NAMALWA (cell line): ENCODE measurements at places on chromosomes 2 and 18.

GRCh38 chr18:73446502-73446901, 578.7 kb upstream of the NETO1 start:
- no peak for DNase-seq

DNA sequence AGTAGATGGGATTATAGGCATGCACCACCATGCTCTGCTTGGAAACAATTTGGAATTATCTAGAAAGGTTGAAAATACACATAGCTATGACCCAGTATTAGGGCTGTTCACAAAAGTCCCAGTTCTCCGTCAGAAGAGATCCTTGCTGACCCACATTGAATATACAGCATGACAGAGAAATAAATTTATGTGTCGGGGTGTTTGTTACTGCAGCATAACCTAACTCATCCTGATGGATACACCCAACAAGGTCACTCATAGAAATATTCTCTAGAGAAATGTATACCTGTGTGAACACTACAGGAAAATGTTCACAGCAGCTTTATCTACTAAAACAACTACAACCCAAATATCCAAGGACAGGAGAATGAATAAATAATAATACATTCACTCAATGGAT, 9.0 kb downstream of the TBC1D8 start:
- DNase-seq = no peak

DNA sequence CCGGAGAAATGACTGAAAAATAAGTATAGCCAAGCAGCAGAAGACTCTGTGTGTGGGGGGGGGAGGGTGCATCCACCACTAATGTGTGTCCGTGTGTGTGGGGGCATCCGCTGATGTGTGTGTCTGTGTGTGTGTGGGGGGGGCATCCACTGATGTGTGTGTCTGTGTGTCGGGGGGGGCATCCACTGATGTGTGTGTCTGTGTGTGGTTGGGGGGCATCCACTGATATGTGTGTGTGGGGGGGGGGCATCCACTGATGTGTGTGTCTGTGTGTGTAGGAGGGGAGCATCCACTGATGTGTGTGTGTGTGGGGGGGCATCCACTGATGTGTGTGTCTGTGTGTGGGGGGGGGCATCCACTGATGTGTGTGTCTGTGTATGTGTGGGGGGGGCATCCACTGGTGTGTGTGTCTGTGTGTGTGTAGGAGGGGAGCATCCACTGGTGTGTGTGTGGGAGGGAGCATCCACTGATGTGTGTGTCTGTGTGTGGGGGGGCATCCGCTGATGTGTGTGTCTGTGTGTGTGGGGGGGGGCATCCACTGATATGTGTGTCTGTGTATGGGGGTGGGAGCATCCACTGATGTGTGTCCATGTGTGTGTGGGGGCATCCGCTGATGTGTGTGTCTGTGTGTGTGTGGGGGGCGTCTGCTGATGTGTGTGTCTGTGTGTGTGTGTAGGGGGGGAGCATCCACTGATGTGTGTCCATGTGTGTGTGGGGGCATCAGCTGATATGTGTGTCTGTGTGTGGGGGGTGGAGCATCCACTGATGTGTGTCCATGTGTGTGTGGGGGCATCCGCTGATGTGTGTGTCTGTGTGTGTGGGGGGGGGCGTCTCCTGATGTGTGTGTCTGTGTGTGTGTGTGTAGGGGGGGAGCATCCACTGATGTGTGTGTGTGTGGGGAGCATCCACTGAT, 125.0 kb downstream of the NFATC1 start:
- no peak for DNase-seq

DNA sequence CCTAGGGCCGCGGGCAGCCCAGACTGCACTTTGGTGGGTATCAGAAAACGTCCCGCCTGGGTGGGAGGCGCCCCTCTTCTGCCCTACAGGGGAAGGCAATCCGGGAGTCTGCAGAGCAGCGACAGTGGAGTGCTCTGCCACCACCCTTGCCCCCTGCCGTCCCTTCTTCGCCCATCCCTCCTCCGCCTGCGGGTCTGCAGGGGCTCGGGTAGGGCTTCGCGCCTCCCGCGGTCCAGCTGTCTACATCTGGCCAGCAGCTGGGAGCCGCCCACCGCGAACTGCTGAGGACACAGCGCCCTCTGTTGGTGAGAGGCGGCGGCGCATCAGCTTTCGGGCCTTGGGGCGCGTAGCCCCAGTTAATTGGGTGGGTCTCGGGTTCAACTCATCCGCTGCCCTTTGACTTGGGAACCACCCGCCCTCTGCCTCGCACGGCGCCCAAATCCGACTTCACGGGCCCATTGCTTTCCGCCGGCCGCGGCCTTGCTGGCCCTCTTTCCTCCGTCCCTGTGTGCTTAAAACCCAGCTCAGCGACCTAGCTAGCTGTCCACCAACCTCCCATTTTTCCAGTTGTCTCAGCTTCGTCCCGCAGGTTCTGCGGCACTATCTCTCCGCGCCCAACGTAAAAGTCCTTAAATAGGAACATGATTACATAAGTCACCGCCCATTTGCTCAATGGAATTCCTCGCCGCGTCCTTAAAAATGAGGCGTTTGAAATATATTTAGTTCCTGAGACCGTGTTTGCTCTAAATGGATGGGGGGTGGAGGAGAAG, 17.6 kb downstream of the WNT10A start:
- peak; percentile 83 for DNase-seq

DNA sequence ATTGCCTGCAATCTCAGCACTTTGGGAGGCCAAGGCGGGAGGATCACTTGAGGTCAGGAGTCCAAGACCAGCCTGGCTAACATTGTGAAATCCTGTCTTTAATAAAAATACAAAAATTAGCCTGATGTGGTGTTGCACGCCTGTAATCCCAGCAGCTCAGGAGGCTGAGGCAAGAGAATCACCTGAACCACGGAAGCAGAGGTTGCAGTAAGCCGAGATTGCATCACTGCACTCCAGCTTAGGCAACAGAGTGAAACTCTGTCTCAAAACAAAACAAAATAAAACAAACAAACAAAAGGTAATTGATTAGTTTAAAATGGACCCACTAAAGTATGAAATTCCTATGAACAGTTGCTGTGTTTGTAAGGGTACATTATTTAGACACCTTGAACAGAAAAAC, 39.8 kb downstream of the CDH7 start:
- no peak for DNase-seq

DNA sequence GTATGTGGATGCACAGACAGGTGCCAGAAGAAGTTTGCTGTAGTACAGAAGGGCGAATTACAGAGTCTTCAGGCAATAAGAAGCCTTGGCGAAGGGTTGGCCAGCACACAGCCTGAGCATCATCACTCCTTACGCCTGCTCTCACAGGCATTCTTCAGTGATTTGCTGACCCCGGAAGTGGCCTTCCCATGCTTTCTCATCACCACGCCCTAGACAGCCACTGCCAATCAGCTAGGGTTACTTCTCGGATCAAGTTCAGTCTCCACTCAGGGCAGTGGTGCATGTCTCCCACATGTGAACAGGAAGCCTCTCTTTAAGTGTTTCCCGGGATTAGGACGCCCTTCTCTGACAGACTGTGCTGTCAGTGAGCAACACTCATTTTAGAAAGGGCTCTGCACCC, 81.8 kb downstream of the C1QL2 start:
- DNase-seq = no peak

DNA sequence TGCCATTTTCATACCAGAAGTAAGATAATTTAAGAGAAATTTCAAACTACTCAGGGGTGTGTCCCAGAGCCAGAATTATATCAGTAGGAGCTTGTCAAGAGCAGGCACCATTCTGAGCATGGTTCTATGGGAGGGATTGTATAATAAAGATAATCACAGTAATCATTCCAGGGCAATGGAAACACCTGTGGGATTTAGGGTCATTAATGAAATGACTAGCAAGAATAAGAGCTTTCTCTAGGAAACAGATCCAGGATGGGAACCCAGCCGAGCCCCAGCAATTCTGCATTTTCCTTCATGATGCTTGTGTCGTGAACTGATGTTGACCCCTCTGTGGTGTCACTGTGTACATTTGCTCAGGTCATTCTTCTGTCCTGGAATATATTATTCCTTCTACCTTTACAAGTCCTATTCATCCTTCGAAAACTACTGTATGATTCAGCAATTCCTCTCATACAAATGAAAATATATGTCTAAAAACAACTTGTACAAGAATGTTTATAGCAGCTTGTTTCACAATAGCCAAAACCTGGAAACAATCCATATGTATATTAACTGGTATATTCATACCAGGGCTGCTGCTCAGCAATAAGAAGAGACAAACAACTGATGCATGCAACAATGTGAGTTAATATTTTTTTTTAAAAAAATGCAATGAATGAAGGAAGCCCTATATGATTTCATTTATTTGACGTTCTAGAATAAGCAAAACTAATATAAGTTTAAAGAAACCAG, 687.8 kb upstream of the KLHL29 start:
- no peak for DNase-seq

DNA sequence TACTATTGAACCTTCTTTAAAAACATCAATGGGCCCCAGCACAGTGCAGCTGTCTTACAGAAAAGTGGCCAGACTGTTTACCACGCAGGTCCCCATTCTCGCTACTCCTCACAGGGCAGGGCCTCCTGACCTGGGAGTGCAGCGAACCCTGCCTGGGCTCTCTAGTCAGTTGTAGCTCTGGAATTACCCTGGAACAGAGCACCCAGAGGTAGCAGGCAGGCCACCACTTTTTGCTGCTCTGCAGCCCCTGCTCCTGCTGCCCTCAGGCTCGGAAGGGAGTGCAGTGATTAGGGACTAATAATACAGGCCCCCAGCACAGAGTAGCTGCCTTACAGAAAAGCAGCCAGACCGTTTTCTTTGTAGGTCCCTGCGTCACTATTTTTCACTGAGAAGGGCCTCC, 1563.0 kb downstream of the SUCLG1 start:
- DNase-seq = no peak

DNA sequence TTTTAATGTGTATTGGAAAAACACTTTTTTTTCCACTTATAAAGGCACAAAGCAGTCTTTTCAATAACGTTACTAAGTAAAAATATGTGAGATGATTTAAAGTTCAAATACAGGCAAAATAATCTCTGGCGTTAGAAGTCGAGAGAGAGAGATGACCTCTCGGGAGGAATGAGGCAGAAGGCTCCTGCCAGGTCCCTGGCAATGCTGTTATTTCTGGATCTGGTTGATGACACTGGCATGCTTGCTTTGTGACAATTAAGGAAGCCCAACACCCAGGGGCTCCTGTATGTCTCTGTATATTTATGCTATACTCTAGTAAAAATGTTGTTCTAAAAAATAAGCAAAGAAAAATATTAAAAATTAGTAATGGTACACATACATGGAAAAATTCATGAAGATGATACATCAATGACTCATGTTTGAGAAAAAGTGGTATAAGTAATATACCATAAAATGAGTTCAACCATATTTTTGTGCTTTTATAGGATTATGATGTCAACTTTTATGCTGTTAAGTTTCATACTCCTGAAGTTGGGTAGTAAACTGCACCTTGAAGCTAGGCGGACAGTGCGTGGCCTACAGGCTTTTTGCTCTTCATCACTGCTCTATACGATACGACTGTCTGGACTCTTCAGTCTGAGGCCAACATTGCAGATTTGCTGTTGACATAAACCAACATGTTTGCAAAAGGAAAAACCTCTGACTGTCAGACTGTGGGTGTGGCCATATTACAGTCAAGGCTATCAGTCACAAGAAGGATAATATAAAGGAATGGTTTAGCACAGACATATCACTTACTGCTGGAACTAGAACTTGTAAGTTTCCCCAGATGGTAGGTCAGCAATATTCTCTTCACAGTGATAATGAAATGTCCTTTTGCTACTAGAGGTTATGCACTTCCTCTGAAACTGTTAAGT, 19.8 kb downstream of the VPS4B start:
- DNase-seq = no peak

DNA sequence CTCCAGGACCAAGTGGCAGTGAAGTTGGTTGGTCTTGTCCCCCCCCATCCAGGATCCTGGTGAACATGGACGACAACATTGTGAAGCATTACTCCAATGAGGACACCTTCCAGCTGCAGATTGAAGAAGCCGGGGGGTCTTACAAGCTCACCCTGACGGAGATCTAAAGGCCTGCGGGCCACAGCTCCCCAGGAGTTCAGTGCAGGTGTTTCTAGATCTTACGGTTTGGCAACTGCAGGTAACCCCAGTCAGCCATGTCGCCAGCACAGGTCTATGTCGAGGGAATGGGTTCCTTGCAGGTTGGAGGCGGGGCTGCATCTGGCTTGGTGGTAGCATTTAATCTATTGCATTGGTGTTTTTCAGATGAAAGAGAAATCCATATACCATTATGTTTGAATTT, 42.8 kb upstream of the KLF11 start:
- DNase-seq = no peak

DNA sequence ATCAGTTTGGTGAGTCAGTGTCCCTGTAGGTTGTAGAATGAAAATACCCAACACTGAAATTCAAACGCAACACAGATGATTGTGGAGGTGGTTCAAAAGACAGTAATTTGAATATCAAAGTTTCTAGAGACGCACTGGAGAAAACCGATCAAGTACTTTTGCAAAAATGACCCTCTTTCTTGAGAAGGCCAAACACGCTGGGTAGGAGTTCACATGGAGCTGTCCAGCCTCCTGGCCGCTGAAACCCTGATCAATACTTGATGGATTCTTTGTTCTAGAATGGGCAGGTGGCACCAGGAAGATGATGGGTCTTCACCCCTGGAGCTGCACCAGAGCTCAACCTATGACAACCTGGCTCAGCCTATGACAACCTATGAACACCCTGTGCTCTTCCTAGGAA, 39.7 kb upstream of the UBE2F start:
- DNase-seq = no peak

DNA sequence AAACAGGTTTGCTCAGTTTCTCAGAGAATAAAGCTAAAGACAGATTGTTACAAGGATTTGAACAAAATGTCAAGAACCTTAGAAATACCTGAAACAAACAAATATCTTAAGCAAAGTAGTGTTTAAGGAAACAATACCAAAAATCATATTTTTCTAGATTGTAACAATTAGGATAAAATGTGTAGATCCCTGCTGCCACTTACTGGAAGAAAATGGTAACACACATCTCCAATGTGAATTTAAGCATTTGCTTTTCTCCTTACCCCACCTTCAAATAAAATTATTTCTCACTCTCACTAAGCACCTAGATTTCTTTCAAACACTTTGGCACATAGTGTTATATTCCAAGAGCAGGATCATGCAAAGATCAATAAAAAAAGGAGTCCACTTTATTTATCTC, 34.9 kb downstream of the SUCLG1 start:
- peak; percentile 32 for DNase-seq

DNA sequence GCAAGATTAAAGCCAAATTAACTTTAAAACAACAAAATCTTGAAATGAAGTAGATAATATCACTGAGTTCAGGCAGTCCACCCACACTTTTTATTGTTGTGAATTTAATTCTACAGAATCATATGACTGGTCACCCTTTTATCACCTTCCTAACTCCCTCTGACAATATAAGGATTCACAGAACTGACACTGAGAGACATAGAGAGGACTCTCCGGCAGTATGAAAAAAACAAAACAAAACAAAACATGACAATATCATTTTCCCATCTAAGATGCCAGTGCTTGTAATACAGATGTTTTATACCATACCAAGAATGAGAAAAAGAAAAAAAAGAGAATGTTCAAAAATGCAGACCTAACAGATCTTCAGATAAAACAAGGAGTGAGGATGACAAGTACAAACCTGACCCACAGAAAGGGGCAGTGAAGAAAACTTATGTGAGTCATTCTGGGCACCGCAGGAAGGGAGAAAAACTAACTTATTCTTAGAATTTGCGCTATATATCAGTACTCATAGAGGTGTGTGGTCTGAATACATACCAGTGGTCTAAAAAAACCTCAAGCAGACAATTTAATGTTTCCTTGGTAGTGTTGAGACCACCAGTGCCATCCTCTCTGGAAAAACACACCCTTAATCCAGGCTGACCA, 136.6 kb downstream of the ZAP70 start:
- no peak for DNase-seq

GRCh38 chr18:13630716-13631268, 95.6 kb downstream of the FAM210A start:
- no peak for DNase-seq
